ENCODE measurements at places on chromosomes 2 and 18. TPM values are rescaled to one million over a fixed set of nuclear protein-coding genes. Genes with fewer than 3 reads are reported as not detected.

- DNase-seq: no peak
These were observed 226.1 kb upstream of the CCDC68 start for GRCh38 chr18:55185391-55185790.

GRCh38 chr18:34775461-34775860 is 65.4 kb downstream of the DTNA start:
- no peak for DNase-seq

GRCh38 chr2:181139831-181140230 is 159.4 kb downstream of the UBE2E3 start:
- no peak for DNase-seq

- no peak for DNase-seq
These were observed 470.8 kb downstream of the RIT2 start for GRCh38 chr18:42644729-42645131.

DNA sequence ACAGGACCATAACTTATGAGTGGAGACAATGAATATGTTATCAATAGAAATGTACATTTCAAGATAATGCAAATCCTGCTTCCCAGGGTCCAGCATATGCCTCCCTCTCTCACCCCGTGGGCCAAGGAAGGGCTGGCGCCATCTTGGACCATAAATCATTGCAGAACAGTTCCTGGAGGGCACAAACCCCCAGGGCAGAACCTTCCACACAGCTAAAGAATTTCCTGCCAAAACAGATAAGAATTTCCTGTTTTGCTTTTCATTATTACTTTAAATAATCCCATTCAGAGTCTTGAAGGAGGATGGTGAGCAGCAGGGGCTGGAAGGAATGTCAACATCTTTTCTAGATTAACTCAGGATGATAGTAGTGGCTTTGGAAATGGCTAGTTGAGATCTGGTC is 53.7 kb downstream of the EHD3 start:
- no peak for DNase-seq

DNA sequence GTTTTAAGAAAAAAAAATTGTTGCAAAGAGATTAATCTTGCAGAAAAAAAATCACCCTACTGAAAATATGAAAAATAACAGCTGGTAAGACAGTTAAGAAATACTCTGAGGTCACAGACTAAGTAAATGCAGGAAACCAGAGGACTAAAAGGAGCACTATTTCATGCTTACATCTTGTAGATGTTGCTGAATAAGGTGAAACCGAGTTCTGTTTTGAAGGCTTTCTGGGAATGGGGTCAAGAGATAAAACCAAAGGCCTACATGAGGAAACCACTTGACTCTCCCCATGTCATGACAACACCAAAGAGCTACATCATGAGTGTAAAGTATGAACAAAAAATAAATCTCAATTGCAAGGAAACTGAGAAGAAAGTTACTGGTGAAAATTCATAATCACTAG is 197.6 kb downstream of the LRP1B start:
- no peak for DNase-seq

- no peak for DNase-seq
These were observed 265.1 kb upstream of the TNP1 start for GRCh38 chr2:217125014-217125413.

- no peak for DNase-seq
These were observed 13.7 kb downstream of the HES6 start for GRCh38 chr2:238225911-238226697.

DNA sequence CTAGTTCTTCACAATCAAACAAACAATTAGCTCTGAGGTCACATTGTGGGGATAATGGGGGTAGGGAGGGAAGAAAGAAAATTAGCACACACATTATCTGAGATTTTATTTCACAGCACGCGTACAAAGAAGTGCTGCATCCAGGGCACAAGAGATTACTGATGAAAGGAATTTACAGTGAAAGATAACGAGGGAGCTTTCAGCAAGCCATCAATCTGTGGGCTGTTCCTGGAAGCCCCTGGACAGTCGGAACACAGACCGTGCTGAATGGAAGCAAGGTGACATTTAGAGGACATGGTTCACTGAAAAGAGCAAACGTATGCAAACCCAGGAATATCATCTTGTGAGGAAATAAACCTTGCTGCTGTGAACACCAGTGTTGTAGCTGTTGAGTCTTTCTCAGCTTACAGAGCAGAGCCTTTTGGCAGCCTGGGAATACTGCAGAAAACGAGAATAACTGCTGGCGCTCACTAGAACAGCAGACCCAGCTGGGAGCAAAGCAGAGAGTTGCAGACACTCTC is 63.2 kb downstream of the SCG2 start:
- no peak for DNase-seq

DNA sequence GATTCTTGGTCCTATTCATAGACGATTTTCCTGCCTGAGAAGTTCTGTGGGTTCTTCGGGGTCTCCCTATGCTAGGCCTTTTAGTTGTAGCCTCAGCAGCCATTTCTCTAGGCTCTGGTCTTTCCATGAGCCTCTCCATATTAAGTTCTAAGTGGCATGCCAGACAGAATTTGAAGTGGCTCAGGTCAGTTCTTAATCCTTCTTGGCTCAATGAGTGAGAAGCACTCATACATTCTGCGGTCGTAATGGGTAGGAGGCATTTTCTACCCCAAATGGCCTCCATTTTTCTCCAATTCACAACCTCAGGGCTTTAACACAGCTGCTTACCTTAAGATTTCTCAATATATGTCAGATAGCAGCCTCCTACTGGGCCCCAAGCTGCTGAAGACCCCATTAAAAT is 405.3 kb upstream of the GALNT5 start:
- no peak for DNase-seq

CHST9 gene
- 8.5 TPM for total RNA-seq

RFX8 gene
- not detected for total RNA-seq

Measured in right lobe of liver (tissue), 6 donors.